ENCODE measurements at places on chromosomes 3 and 15.
A peak's percentile ranks its signal among the peaks of the same experiment; 100 is the strongest.

DNA sequence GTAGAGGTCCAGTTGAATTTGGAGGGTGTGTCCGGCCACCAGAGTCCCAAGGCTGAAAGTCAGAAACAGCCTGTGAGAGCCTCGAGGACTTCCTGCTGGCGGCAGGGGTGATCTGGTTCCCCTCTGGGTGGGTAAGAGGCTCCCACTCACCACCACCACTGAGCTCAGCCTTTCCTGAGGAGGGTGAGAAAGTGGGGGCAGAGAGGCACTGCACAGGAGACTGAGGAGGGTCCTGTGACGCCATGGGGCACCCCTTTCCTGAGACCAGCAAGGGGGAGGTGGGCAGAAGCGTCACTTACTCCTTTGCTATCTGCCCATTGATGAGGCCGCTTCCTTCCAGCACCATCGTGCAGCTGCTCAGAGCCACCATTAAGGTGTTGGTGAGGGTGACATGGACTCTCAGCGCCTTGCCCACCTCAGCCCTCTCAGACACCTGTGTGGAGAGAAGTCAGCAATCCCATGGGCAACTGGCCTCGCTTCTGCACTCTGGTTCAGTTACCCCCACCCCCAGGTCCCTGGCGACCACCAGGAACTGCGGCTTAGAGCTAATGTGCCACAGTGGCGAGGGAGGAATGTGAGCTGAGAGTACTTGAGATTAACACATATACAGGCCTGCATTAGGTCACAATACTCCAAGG is 10.0 kb upstream of the TGM5 start:
- no peak for DNase-seq

DNA sequence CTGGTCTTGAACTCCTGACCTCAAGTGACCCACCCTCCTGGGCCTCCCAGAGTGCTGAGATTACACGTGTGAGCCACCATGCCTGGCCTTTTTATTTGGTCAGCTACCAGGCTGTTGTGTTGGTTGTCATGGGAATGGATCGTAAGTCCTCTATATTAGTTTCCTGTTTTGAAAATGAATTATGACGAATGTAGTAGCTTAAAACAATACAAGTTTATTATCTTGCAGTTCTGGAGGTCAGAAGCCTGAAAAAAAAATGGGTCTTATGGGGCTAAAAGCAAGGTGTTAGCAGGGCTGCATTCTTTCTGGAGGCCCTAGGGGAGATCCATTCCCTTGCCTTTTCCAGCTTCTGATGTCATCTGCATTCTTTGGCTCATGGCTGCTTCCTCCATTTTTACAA is 25.1 kb upstream of the HERC1 start:
- no peak for DNase-seq

- no peak for DNase-seq
Measured at GRCh38 chr15:46126581-46126980, 491.8 kb downstream of the SQOR start.

DNA sequence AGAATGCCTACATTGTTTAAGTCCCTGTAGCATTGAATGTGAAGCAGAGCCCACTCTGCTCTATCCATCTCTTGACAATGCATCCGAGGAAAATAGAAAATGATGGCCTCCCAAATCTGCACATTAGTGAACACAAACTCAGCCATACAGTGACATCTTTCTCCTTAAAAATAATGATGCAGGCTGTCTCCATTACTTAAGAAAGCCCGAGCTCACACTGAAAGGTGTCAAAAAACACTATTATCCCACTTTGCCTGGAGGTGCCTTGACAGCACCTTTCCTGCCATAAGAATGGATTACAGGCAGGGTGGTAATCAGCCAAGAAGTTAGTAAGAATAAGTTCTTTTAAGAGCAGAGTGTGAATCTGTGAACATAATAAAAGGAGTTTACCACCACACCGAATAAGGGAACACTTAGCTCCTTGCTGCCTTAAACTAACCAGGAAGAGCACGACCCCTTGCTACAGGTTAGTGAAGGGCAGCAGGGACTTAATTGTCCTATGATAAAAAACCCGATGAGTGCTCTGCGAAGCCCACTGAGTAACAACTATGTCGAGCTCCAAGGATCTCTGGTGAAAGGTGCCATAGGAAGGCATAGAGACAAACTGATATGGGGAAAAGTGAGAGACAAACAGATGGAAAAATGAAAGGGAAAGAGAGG is 123.2 kb upstream of the TUSC7 start:
- no peak for DNase-seq

- no peak for DNase-seq
Measured at GRCh38 chr3:88307666-88308065, 157.9 kb downstream of the C3orf38 start.

DNA sequence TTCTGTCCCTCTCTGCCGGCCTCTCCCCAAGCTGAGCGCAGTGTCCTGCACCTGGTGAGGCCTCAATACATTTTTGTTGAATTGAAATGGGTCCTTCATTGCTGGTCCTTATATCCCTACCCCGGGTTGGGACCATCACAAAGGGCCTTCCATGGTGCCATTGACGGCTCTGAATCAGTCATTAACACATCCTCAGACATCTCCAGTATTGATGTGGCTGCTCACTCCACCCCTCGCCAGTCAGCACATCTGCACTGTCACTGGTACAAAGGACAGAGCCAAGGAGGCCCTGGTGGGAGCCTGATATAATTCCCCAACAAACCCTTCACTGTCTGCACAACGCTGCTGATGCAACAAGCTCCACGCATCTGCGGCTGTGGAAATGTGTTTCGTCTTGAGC is 191.6 kb upstream of the TOPAZ1 start:
- no peak for DNase-seq

DNA sequence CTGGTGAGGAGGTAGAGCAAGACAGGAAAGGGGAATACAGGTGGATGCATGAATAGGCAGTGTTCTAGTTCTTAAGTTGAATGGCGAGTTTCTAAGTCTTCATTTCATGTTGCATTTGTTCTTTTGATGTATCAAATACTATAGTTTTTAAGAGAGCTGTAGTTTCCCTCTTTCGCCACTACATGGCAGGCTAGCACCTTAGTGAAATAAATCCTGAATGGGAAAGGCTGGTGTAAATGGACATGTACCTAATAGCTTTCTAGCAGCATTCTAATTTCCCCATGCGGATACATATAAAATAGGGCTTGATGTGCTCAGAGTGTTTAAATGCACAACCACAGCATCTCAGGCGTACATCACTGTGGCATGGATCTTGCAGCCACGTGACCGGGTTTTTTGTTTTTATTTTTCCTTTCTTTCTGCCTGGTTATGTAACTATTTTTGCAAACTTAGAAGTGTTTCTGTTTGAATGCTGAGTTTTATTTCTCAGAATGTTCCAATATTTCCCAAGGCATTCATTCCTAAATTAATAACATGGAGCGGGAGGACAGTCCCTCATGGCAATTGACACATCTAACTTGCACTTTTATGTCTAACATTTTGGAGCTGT is 23.5 kb upstream of the CLN6 start:
- peak; percentile 76 for DNase-seq

DNA sequence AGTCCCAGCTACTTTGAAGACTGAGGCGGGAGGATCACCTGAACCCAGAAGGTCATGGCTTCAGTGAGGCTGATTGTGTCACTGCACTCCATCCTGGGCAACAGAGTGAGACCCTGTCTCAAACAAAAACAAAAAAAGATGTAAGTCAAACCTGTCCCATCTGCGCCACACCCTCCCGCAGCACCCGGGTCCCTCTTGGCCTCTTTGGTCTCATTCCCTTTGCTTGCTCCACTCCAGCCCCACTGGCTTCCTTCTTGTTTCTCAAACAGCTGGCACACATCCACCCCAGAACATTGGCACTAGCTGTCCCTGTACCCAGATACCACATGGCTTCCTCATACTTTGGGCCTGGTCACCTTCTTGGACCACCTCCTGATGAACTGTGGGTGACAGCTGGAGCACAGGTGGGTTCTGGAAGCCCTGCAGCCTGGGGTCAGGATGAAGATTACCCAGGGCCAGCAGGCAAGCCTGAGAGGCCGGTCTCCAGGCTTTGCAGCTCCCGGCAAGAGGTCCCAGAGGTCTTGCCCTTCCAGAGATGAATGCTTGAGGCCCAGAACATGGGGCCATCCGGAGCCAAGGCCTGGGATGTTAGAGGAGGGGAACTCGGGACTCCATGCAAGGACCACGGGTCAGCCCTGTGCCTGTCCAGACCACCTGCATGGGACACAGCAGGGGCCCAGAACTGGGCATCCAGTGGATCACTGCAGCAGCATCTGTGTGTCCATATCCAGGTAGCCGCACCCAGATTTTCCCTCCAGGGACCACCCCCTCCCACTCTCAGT is 10.9 kb upstream of the GATA2 start:
- no peak for DNase-seq

GRCh38 chr3:119781330-119782198 is at the start of gene NR1I2:
TSS of gene NR1I2 (plus strand) at chr3:119782101.
- DNase-seq = peak; percentile 23

DNA sequence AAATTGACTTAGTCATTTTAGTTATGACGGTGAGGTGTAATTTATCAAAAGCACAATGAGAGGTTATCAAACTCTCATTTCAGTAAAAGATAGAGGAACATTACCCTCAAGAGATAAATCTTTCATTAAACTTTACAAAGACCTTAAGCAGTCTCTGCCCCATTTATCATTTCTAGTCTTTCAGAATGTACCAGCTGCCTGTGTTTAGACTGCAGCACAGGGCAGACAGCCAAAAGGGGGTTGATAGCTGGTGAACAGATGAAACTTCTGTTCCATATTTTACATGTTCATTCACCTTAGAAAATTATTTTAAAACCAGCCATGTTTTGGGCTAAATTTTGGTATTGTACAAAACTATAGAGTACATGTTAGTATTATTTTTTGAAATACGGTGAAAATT is 514.6 kb upstream of the CNTN3 start:
- no peak for DNase-seq

DNA sequence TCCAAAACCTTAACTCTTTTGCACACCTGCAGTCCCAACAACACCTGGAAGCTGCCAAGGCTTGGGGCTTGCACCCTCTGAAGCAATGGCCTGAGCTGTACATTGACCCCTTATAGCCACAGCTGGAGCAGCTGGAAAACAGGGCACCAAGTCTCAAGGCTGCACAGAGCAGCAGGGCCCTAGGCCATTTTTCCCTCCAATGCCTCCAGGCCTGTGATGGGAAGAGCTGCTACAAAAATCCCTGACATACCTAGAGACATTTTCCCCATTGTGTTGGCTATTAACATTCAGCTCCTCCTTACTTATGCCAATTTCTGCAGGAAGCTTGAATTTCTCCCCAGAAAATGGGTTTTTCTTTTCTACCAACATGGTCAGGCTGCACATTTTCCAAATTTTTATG is 231.0 kb downstream of the ZMAT3 start:
- DNase-seq = no peak

- DNase-seq = no peak
Measured at GRCh38 chr3:59935025-59935424, 885.2 kb upstream of the CFAP20DC start.

- no peak for DNase-seq
Measured at GRCh38 chr3:40079847-40080240, 229.7 kb upstream of the EIF1B start.

DNA sequence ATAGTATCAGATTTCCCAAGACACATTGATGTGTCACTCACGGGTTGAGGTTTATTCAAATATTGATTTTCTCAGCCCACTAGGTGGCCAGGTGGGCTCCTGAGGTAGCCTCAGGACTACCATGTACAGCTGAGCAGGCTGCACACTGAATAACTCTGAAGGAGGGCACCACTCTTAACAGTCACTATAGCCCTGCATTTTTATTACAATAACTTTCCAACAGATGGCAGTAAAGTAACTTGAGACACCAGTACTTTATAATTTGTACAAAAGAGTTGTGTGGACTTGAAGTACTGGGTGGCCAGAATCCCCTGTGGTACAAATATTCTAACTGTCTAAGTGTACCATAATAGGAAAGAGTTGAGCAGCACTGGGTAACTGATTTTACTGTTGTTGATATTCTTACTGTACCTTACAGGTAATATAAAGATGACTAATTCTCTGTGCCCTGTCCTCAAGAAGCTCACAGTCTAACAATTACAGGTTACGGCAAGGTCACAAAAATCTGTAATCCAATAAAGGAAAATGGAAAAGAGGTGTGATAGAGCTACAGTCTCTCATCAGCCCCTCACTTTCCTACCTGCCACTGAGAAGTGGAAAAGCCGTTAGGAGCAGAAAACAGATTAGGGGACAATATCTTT is 76.0 kb downstream of the ETFA start:
- DNase-seq = peak; percentile 29
